ENCODE measurements at places on chromosomes 4 and X. TPM values are rescaled to one million over a fixed set of nuclear protein-coding genes. Genes with fewer than 3 reads are reported as not detected.

GRCh38 chrX:12912791-12913482 lies 6.5 kb downstream of the TLR8 start:
- no peak for DNase-seq

GRCh38 chrX:49915361-49916222 lies 6.8 kb upstream of the CLCN5 start:
- no peak for DNase-seq

GRCh38 chrX:24790166-24790565 lies 96.4 kb downstream of the POLA1 start:
- DNase-seq = no peak

DNA sequence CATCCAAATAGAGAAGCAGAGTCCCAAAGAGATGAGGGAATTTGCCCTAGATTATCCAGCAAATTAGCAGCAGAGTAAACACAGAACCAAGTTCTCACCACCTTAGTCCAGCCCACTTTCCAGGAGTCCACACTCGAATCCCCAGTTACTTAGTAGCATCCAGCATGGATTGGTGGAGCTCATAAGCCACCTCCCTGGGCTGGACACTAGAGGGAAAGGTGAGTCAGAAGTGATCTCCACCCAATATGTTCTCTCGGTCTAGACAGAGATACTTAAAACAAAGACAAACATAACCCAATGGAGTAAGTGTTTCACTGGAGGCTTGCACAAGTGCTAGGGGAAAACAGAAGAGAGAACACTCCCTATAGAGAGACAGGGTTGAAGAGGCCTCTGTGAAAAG lies 105.1 kb upstream of the CPEB2 start:
- no peak for DNase-seq

- DNase-seq = no peak
These were observed 144.5 kb downstream of the SMIM20 start for GRCh38 chr4:26058537-26058936.

GRCh38 chrX:137566746-137567679 lies 1.1 kb downstream of the ZIC3 start:
- DNase-seq = no peak

DNA sequence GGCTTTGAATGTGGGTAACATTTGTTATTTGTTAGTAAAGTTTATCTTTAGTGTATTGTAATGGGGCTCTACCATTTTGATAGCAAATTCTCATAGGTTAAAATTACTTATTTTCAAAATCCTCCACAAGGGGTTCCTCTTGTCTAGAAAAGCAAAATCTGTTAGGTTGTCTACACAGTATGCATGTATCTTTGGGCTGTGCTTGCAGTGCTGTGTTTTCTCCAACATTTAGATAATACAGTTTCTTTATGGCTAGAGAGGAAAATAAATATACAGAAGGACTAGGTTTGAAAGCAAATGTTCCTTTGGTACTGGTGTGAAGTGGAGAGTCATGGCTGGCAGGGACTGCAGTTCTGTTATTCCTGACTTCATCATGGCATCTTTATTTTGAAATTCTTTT lies 40.3 kb downstream of the POLR2B start:
- DNase-seq = no peak

DNA sequence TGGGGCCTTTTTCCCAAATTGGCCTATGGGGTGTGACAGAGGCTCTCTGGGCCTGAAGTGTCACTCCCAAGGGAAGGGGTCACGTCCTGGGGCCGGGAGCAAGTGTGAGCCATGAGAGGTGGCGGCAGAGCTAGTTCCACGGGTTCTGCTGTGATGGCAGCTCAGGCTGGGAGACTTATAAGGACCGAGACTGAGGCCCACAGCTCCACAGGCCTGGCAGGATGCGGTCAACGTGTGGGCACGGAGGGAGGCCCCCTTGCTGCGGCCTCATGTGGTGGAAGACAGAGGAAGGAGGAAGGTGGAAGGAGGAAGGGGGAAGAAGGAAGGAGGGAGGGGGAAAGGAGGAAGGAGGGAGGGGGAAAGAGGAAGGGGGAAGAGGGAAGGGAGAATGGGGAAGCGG lies 7.2 kb upstream of the CPLX1 start:
- no peak for DNase-seq

DNA sequence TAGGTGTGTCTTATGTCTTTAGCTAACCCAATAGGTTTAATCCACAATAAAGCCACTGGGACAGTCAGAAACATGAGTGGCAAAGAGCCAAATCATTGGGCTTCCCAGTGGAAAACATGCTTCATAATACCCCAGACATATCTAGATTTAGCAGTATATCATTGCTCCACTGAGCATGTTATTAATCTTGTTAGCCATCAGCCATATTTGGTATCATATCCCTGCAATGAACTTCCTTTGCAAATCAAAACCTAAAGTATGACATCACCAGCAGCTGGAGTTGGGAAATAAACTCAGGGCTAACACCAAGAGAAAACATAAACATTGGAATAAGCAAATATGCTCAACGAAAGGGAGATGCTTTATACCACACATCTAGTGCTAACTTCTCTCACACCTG lies 280.8 kb upstream of the NOCT start:
- no peak for DNase-seq

The PDCL2 gene
- not detected for total RNA-seq

Data from thoracic aorta (tissue), 2 donors.